Retina (tissue), 1 donor: ENCODE measurements at places on chromosomes 6 and 20.

GRCh38 chr6:3748208-3749066 is 3.1 kb downstream of the PXDC1 start:
- DNase-seq, result peak; percentile 77

DNA sequence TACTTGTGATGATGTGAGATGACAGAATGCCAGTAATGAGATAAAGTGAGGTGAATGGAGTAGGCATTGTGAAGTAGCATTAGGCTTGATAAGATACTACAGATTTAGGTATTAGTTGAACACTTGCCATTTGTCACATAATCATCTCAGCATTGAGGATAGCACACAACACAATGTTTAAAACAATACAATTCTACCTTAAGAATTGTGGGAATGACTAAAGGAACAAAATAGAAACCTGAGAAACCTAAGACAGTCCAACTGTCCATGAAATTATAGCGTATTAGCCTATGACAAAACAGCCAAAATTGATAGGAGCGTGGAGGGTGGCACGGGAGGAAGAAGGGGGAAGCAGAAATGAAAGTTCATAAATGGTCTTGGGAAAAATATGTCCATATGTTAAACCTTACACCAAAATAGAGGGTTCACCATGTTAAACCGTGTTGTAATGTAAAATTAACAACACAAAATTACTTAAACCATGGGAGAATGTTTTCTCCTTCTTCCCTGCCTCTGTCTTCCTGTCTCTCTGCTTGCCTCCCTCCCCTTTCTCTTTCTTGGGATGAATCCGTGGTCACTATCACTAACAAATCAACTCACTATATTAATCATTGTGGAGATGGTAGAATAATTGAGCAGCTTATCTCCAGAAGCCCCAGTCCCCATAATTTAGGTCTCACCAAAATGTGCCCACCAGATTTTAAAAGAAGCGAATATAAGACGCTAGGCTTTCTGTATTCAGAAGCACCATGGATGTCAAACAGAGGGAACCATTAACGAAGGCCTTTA is 33.0 kb upstream of the HFE start:
- DNase-seq, result peak; percentile 25

- no peak for DNase-seq
Observed at GRCh38 chr20:48574383-48574782, 253.4 kb downstream of the PREX1 start.

- DNase-seq, result no peak
Observed at GRCh38 chr6:31572041-31572911, at the start of gene LTA. TSS of gene LTA (plus strand) at chr6:31572289. CDS start at chr6:31572743, 454 bp downstream.

GRCh38 chr20:49542514-49542991 is 25.4 kb downstream of the PTGIS start:
- DNase-seq, result no peak

DNA sequence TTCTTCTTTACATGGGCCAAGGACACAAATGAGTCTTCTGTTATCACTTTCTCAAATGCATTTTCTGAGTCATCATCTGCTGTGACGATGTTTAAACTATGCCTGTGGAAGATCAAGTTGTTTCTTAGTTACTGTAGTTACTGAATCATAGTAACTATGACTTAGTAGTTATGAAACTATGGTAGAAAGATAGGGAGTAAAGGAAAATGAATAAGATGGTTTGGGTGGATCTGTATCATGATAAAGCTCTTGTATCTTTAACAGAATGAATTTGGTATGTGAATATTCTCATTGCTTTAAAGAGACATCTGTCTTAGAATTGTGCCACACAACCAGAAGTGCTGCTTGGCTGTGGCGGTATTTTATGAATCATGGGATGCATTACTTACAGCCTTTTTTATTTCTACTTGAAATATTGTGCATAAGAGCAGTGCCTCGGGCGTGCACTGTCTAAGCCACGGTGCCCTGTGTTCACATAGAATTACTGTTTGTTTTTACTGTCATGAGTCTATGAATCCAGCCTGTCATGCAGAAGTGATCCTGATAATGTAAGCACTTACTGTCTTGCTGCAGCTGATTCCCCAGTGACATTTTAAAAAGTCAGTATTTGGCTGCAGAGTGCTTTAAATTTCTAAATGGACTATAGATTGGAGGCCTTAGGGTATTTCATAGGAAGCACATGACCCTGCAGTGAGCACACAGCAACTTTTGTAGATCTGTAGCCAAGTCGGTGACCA is 215.2 kb downstream of the TMEM242 start:
- DNase-seq, result peak; percentile 61

DNA sequence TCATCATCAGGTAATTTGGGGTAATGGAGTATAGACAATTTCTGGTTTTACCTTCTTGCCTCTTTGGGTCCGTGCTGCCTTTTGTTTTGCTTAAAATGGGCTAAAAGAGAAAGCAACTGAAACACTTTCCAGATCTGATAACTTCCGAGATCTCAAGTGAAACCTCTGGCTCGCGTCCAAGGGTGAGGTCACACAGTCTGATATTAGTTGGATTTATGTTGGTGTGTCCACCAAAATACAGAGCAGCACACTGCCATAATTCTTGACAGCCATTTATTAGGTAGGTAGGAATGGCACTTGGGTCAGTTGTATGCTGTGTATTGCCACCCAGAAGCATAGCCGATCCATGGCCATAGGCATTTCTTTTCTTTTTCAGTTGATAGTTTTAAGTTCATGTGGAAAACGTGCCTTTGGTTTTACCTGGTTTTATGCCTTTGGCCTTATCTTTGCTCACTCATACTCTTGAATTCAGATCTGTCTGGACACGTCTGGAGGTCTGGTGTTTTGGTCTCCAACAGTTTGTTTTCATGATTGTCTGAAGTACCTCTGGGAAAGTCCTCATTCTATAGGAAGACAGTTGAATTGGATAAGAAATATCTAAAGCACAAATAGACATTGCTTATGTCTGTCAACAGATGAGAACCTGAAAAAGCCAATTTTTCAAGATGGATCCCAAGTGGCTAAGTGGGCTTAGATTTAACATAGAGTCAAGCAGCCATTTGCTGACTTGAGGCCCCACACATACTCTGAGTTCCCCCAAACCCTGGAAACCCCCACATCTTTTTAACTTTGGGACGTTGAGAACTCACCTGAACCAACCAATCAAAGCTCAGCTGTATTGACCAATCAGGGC is 320.8 kb downstream of the SOX4 start:
- DNase-seq, result no peak

DNA sequence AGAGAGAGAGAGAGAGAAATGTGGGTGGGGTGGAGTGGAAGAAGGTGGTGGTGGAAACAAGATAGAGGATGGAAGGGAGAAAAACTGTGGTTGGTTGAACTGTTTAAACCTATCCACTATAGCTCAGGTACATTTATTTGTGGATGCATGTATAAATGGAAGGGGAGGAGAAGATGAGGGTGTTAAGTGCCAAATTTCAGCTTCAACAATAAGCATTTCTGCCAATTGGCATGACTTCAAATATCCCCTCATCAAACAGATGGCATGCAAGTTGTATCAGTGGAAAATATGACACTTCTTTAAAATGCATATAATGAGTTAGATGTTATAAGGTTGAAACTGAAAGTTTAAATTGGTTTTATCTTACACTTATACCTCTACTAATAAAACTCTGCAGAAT is 216.1 kb downstream of the LMBRD1 start:
- DNase-seq, result no peak

GRCh38 chr20:55557191-55557590 is 448.1 kb downstream of the CBLN4 start:
- no peak for DNase-seq

GRCh38 chr6:33683576-33684427 is 27.7 kb downstream of the UQCC2 start:
- DNase-seq, result no peak

- DNase-seq, result no peak
Observed at GRCh38 chr6:125110056-125110455, 43.5 kb upstream of the TPD52L1 start.

DNA sequence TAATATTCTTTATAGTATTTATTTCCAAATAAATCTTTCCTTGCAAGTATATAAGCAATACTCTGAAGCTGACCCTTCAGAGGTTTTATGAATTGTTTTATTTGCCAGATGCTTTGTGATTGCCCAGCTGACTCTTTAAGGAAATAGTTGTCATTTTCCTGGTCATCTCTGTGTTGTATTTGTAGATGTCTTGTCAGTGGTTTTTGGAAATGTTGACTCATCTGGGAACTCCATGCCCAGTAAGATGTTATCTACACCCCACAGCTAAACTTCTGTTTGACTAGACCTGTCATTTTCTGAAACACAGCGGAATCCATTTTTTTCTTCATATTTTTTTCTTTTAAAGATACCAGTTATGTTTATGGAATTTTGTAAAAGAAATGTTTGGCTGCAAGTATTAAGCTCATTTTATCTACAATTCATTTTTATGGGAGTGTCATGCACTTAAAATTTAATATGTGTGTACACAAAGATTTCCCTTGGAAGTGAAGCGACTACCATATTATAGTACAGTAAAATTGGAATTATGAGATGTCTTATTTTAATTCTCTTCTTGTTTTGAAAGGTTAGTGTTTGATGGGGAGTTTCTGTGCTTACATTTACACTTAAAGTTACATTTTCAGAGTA is 491.0 kb downstream of the NKAIN2 start:
- DNase-seq, result no peak

DNA sequence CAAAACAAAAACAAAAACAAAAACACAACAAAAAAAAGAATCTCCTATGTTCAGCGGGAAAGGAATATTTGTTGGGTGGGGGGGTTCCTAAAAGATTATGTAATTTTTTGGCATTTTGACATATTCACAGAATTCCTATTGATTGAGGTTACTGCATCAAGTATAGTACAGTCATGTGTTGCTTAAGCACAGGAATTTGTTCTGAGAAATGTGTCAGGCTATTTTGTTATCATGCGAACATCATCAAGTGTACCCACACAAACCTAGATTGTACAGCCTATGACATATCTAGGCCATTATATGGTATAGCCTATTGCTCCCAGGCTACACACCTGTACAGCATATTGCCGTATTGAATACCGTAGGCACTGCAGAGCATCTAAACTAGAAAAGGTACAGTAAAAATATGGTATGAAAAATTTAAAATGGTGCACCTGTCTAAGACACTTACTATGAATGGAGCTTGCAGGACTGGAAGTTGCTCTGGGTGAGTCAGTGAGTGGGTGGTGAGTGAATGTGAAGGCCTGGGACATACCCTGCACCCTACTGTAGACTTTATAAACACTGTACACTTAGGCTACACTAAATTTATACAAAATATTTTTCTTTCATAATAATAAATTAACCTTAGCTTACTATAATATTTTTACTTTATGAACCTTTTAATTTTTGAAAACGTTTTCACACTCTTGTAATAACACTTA is 110.6 kb downstream of the CDKAL1 start:
- DNase-seq, result no peak

DNA sequence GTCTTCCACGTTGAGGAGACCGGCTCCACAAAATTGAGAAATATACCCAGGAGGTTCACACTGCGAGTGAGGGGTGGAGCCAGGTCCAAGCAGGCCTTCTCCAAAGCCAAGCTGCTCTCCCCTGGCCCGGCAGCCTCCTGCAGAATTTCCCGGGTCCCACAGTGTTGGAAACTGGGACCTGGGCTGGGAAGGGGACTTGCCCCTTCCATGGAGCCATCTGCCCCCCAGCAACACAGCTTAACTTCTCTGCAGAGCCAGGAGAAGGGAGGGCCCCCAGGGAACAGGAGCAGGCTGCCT is 35.4 kb downstream of the MDFI start:
- no peak for DNase-seq

GRCh38 chr20:47296950-47297349 is 59.5 kb downstream of the ZMYND8 start:
- DNase-seq, result no peak

GRCh38 chr6:122997541-122998150 is 1.6 kb downstream of the CLVS2 start:
- DNase-seq, result peak; percentile 52

DNA sequence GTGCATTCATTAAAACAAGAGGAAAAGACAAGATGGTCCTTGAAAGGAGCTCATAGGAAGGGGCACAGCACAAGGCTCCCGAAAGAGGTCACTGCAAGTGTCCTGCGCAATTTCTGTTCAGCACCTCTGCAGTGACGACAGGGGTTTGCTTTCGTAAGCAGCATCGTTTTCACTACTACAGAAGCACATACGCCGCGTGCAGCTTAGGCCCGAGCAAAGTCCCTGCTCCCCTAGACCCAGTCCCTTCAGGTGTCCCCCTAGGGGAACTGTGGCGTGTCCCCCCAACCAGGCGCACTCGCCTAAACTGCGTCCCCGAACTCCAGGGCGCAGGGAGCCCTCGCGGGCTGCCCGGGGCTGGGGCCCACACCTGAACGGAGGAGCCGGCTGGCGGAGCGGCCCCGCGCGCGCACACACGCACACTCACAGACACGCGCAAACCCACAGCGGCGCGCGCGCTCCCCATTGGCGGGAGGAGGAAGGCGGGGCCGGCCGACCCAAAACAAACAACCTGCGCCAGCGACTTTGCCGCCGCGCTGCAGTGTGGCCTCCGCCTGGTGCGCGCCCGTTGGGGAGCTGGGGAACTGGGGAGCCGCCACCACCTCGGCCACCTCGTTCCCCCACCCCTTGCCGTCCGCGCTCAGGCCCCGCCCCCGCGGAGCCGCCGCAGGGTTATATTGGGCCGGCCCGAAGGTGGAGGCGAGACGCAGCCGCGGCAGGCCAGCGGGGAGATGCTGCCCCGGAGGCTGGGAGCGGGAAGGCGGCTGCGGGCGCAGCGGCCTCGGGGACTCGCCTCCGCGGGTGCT is at the start of gene FOXQ1:
Gene FOXQ1 (plus strand): TSS at position 699 of the 803 bp plus-strand sequence. CDS start 607 bp downstream, outside the sequence.
- DNase-seq, result peak; percentile 71

DNA sequence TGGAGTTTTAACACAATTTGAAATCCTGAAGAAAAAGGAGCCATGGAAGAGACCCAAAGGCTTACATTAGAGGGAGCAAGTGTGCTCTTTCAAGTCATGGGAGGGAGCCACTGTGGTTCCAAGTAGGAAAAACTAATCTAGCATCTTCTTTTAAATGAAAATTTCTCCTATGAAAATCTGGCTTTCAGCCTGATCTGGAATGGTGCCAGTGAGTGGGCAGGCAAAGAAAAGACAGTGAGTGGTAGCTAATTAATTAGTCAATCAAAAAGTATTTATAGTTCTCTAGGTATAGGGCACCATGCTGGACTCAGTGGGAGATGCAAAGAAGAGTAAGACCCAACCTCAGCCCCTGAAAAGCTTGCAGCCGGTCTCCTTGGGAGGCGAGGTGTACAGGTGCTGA is 21.9 kb downstream of the CAP2 start:
- DNase-seq, result no peak

- DNase-seq, result peak; percentile 87
Observed at GRCh38 chr6:26205161-26205624, 118.0 kb downstream of the HFE start.

- no peak for DNase-seq
Observed at GRCh38 chr20:24935766-24936525, 13.1 kb upstream of the CST7 start.

- peak; percentile 67 for DNase-seq
Observed at GRCh38 chr6:160030103-160030502, 61.2 kb downstream of the IGF2R start.
